Retina (tissue), 1 donor: ENCODE measurements at places on chromosomes 5 and 9.

DNA sequence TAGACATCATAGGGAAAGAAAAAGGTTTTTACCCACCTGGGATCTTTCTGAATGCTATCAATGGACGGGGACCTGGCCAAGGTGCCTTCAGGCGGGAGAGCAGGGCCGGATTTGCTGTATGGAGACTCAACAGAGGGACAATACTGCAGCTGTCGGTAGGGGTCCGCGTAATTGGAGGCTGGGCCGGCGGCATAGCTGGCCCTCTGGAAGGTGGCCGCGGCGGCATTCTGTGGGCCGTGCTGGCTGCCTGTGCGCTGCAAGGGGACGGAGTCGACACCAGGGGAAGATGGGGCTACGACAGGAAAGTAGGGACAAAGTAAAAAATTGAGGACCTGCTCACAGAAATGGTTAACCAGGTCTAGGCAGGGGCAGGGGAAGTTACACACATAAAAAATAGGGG lies 557.9 kb downstream of the CTNND2 start:
- DNase-seq = no peak

GRCh38 chr5:37436146-37436934 lies 57.2 kb downstream of the WDR70 start:
- DNase-seq = no peak

DNA sequence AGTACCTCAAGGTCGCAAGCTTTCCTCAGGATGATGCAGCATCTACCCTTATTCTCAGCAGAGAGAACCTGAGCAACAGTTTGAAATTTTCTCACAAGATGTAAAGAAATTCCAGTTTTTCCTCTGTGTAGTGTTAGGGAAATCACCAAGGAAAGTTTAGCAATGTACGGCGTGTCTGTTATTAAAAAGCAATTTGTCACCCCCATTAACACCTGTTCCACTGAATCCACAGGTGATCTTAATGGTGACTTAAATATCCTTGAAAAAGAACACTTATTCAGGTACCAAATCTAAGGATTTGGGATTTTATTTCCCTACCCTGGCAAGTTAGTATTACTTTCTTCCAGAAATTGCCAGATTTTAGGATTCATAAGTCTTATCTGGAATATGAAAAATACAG lies 77.9 kb upstream of the ATP10B start:
- DNase-seq = no peak

DNA sequence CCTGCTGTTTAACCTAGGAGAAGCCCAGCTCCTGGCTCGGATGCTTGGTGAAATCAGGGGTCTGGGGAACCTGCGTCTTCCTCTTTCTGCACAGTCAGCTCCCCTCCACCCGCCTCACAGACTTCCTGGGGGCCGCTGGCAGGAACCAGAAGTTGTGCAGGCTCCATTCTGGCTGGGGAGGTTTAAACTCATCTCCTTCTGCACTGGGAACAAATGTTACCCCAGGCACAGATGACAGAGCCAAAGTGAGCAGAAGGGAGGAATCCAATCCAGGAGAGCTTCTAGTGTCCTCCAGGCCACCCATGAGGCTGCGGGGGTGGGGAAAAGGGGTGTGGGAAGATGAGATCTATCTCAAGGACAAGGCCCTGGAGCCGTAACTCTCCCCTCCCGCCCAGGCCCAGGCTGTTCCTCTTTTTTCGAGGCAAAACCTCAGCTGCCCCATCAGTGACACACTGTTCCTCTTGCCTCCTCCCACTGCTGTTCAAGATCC lies 31.2 kb downstream of the KCNMB1 start:
- DNase-seq = no peak

DNA sequence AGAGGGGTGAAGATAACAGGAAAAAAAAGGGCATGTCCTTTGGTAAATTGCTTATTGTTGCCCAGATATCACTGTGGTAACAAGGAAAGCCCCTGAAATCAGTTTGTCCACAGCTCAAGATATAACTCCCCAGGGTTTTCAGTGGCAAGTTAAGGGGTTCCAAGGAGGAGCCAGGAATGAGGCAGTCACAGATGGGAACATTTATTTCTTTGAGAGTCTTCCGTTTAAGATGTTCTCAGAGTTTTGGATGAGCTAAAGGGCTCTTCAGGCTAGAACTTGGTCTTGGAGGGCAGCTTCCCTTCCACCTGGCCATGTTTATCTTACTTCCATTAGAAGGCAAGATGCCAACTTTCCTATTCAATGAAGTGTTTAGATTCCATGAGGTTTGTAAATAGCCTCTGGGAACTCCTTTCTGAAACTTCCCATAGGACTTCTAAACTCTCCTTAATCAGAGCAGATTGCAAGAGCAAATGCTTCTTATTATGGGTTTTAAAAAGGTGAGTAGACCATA lies 277.6 kb upstream of the TNC start:
- no peak for DNase-seq

GRCh38 chr9:12853051-12853450 lies 78.2 kb downstream of the LURAP1L start:
- DNase-seq = no peak

- DNase-seq = no peak
Observed at GRCh38 chr5:68177676-68178075, 37.9 kb upstream of the PIK3R1 start.

GRCh38 chr9:90054810-90055209 lies 450.0 kb downstream of the GADD45G start:
- no peak for DNase-seq

DNA sequence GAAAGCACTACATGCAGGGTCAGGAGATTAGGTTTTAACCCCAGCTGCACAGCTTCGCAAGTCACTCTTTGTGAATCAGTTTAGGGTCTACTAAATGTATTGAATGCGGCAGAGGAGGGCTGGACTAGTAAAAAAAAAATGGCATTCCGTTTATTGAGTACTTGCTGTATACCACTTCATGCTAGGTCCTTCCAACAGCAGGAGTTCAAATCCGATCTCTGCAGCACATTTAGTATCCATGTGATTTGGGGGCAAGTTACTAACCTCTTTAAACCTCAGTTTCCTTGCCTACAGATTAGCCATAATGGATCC lies 204.4 kb downstream of the SNCAIP start:
- no peak for DNase-seq
